ENCODE measurements at places on chromosomes 1 and 21.

DNA sequence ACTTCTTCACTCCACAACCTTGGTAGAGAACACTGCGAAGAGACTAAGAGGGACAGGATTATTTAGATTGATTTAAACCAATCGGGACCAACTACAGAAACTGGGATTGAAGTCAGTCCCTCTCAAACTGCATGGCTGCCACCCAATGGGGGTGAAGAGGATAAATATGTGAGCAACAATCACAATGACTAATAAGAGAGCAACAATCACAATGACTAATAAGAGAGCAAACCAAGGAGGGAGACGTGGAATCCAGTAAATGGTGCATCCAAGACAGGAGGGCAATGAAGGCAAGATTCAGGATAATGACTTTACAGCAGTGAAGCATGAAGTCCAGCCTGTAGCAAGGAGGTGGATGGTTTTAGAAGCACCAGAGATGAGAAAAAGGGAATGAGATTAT is 322.8 kb downstream of the TTLL7 start:
- DNase-seq, result no peak

GRCh38 chr1:199223936-199224335 is 585.1 kb downstream of the PTPRC start:
- DNase-seq, result no peak

DNA sequence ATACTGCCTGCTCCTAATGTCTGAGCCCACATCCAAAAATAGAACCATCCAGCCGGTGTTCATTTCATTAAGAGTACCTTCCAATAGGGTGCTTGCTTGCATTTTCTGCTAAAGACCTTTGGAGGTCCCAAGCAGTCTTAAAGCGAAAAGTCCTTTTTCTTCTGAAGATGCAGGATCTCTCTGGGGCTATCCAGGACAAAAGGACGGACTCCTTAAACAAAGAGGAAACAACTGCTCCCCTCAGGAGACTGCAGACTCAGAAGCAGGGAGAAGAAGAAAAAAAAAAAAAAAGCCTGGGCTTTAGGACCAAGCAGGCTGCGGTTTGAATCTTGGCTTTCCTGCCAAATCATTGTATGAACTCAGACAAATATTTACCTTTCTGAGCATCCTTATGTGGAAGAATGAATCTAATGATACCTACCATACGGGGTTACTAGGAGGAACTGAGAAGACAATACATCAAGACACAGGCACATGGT is 204.0 kb downstream of the PLPP3 start:
- DNase-seq, result no peak

GRCh38 chr1:209109001-209109785 is 474.3 kb upstream of the CAMK1G start:
- DNase-seq, result no peak

- DNase-seq, result no peak
Observed at GRCh38 chr1:40384413-40384762, 10.9 kb downstream of the SMAP2 start.

GRCh38 chr1:99252630-99253029 is 11.7 kb upstream of the PLPPR4 start:
- no peak for DNase-seq

DNA sequence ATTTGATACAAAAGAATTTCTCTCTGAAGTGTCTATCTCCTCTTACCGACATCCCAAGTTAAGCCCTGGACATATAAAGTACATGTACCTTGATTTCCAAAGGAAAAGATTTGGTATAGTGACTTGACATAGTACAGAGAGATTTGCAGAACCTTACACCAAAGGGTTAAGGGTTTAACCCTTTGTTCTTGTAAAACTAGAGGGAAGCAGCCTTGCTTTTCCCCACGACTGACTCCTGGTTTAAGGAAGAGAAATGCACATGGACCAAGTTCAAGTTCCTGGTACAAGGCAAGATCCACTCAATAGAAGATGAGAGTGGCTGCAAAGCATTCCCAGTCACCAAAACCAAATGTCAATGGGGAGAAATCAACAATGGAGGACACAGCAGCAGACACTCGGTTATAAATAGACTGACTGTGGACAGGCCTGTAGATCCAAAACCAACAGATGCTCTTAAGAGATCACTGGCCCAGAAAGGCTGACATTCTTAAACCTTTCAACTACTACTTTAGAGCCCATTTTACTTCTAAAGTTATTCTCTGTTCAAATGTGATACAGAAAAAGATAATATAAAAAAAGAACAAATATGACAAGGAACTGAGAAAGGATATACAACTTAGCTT is 69.4 kb downstream of the PUM1 start:
- no peak for DNase-seq

DNA sequence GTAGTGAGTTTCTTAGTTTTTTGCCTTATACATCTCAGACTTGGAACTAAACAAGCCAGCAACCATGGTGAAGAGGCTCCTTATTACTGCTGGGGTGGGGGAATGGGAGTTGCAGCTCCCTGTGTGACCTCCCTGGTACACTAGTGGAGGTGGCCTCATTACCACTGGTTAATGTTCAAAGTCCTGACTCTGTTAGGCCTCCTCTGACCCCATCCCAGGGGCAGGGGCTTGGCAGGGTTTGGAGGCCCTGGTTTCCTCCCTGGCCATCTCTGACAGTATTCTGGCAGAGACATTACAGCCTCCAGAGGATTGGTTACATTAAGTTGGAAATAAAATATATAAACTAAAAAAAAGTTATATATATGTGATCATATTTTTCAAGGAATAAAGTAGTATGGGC is 45.2 kb downstream of the CLIC4 start:
- no peak for DNase-seq

DNA sequence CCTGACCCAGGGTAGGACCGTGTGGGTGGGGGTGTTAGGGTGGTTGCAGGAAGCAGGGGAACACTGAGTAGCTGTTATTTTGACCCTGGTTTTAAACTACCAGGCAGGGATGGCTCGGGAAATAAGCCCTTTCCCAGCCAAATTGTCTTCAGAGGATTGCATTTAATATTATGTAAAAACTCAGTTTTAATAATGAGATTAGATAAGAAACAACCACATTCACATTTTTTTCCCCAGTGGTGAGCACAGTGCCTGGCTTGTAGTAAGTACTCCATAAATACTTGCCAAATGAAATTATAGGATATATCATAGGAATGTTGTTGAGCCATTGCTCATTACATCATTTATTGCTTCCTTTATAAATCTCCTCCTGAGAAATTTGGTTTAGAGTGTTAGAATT is 3.1 kb upstream of the ACP6 start:
- no peak for DNase-seq

GRCh38 chr1:216710598-216711333 is 12.5 kb downstream of the ESRRG start:
- no peak for DNase-seq

- no peak for DNase-seq
Observed at GRCh38 chr1:192805832-192806323, 3.0 kb upstream of the RGS2 start.

DNA sequence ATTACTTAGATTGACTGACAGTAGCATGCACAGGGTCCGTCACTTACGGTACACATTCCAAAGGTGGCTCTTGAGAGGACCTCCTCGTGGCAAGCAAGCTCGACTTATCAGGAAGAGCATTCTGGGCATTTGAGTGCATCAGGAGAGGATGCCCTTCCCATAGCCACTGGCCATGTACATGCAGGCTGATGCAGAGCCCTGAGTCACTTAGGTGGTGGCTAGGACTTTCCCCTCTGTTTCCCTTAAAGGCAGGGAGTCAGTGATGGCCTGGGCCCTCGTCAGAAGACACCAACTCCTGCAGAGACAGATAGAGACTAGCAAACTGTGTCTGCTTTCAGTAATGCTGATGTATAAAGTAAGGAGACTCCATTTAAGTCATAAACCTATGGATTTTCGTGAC is 12.9 kb downstream of the EXO1 start:
- no peak for DNase-seq

DNA sequence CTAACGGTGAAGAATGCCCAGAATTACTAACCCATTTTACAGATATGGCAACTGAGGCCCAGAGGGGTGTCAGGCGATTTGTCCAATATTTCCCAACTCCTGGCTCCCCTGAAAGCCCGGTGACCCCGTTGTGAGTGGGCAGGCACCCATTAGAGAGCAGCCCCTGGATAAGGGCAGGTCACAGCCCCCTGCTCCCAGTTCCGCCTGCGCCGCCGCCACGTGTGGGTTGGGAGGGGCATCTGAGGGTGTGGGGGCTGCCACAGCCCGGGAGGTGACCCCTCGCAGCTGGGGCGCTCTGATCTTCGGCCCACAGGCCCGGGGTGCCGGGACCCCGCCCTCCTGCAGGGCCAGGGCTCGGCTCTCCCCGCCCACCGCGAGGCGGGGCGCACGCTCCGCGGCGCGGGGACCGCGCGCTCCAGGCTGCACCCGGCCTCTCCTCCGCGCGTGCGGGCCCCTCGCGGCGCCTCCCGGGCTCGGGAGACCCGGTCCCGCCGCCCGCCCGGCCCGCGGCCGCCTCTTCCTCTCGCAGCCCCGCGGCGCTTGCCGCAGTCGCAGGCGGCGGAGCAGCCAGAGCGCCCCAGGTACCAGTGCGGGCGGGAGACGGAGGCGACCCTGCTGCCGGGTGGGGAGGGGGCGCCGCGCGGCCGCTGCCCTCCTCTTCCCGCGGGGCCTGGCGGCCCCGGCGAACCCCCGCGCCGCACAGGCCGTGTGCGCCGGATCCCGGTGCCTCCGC is at the start of gene HTR6:
Gene HTR6, plus strand, starts transcription at position 423 of the 733 bp plus-strand sequence. CDS start 879 bp downstream, outside the sequence.
- DNase-seq, result no peak

- no peak for DNase-seq
Observed at GRCh38 chr1:169108863-169109560, 2.5 kb downstream of the ATP1B1 start.

DNA sequence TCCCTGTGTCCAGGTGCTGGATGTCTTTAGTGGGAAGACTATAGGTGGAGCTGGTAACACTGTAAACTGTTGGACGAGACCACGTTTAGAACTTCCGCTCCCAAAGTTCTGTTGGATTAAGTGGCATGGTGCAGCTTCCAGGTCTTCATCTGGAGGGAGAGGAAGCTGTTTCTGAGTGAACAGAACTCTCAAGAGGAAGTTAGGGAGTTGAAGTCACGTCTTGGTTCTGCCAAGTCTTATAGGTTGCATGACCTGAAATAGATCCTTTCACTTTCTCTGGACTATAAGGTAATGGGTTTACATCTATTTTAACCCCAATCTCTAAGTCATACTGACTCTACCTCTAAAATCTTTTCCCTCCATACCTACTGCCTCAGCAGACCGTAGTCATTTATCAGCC is 97.4 kb upstream of the TNR start:
- no peak for DNase-seq

GRCh38 chr1:28508435-28508754 is 2.6 kb downstream of the RCC1 start:
- no peak for DNase-seq

- no peak for DNase-seq
Observed at GRCh38 chr1:244952280-244952933, 88.1 kb upstream of the HNRNPU start.

DNA sequence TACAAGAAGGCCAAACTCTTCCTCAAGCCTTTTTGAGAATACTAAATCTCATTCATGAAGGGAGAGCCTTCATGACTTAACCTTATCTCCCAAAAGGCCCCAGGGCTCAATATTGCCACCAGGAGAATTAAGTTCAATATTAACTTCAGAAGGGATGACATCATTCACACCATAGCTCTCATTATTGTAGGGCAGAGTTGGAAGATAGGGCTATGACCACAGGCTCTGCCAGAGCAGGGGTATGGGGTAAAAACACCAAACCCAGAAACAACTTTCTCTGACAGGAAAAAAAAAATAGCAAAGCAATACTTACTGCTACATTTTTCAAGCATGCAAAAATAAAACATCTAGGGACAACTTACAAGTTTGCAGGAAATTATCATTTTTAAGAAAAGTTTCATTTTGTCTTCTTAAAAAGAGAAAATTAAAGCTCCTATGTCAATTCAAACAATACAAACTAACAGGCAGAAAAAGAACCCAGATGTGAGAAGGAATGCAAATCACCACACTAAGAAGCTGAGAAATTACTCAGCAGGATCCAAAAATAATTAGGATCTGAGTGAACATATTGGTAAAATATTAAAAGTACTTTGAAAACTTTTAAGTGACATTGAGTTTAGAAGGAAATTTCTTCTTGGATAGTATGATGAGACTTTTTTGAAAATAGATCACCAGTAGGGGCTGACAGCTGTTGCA is 1156.5 kb downstream of the NCAM2 start:
- no peak for DNase-seq

- DNase-seq, result no peak
Observed at GRCh38 chr1:1063261-1063944, 10.7 kb downstream of the RNF223 start.

DNA sequence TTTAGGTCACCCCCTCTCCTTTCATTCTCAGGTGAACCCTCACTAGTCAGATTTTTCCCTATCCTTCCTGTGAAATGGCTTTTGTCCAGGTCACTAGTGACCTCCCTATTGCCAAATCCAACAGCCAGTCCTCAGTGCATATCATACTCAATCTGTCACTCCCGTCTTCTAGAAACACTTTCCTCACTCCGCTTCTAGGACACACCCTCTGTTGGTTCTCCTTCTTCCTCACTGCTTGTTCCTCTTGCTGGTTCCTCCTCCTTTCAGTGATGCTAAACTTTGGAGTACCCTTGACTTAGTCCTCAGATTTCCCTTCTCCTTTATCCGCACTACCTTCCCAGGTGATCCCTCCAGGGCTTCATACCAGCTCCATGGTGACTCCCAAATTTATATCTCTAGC is 94.3 kb downstream of the RNF220 start:
- DNase-seq, result no peak

- no peak for DNase-seq
Observed at GRCh38 chr1:205038132-205038786, 4.8 kb upstream of the CNTN2 start.

DNA sequence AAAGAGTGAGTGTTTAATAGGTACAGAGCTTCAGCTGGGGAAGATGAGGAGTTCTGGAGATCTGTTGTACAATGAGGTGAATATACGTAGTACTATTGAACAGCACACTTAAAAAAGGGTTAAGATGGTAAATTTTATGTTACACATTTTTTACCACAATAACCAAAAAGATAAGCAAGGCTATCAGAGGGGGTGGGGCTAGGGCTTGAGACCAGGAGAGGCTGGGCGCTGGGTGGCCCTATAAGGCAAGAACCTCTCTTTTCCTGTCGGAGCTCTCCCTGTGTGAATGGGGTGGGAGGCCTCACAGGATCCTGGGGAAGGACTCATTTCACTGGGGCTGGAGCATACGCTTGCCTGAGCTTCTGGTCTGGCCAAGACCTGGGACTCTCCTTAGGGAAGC is 9.0 kb downstream of the SLC41A1 start:
- no peak for DNase-seq

GRCh38 chr1:217048104-217048707 is 325.0 kb upstream of the ESRRG start:
- DNase-seq, result no peak

GRCh38 chr1:177273141-177273540 is 102.4 kb downstream of the BRINP2 start:
- DNase-seq, result no peak

GRCh38 chr1:65170511-65171142 is 22.6 kb downstream of the AK4 start:
- DNase-seq, result no peak

DNA sequence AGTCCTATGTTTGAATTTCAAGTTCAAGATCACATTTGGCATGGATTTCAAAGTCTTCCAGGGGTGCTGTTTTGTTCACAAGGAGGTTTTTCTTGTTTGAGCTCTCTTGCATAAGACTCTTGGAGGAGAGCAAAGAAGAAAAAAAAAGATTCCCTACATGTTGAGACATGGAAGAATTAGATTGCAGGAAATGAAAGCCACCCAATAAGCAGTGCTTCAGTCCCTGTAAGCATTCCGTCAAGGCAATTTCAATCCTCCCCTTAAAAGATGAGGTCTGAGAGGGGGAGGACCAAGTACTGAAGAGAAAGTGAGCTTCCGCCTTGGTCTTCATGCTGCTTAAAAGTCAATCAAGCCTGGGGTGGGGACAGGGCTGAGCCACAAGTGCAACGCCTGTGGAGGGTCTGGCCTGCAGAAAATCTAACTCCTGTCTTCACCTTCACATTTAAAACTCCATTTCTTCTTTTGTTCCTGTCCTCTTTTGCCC is 50.2 kb downstream of the LPAR3 start:
- no peak for DNase-seq

Data from activated T-helper 1 cell treated with anti-CD3 and anti-CD28 coated beads, Interleukin-2, amount 50 U/mL, for 16 hours (primary cell).